ENCODE measurements at places on chromosomes 6 and 20. TPM values are rescaled to one million over a fixed set of nuclear protein-coding genes. Genes with fewer than 3 reads are reported as not detected.

DNA sequence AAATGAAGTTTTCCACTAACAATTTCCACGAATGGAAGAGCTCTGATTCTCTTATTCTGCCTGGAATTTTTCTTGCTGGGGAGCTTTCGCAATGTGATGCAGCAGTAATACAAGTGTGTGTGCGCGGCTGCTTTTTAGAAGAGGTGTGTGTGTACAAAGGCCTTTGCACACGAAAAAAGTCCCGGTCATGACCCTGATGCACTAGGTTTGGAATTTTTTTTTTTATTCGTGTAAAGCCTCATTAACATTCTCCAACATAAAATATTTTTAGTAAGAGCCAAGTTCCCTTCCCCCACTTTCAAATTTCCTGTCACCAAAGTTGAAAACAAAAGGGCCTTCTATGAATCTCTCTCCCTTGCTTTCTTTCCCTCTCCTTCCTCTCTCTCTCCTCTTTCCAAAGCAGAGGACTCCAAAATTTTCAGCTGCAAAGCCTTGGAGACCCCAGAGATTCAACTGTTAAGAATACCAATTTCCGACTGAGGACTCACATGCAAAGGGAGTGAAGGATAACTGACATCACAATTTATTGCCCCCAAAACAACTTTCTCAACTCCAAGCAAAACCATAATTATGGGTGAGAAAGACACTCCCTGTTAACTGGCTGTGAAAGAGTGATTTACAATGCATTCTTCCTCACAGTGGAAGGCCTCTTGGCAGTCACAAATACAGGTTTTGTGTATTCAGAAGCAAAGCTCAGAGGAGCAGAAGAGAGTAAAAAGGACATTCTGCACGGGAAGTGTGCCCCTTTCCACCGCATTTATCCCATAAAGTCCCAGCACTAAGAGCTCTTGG is 421.2 kb upstream of the JARID2 start:
- DNase-seq = no peak

DNA sequence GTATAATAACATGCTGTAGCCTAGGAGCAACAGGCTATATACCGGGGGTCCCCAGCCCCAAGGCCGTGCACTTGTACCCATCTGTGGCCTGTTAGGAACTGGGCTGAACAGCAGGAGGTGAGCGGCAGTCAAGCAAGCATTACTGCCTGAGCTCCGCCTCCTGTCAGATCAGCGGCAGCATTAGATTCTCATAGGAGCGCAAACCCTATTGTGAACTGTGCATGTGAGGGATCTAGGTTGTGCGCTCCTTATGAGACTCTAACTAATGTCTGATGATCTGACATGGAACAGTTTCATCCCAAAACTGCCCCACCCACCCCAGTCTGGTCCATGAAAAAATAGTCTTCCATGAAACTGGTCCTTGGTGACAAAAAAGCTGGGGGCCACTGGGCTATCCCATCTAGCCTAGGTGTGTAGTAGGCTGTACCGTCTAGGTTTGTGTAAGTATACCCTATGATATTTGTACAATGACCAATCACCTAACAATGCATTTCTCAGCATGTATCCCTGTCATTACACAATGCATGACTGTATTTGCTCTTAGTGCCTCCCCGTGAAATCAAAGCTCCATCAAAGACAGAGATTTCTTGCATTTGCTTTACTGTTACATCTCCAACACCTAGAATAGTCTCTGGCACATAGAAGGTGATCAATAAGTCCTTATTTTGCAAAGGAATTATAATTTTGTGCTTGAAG is 30.8 kb downstream of the NHSL1 start:
- no peak for DNase-seq

GRCh38 chr20:7144464-7144863 is 377.0 kb downstream of the BMP2 start:
- DNase-seq = no peak

Gene CNR1
- total RNA-seq = 0.05 TPM

Gene C6orf118
- not detected for total RNA-seq

Gene PBOV1
- not detected for total RNA-seq

Measured in right lobe of liver (tissue), 6 donors.